HAP-1 (cell line): ENCODE measurements at places on chromosomes 7 and 10.

DNA sequence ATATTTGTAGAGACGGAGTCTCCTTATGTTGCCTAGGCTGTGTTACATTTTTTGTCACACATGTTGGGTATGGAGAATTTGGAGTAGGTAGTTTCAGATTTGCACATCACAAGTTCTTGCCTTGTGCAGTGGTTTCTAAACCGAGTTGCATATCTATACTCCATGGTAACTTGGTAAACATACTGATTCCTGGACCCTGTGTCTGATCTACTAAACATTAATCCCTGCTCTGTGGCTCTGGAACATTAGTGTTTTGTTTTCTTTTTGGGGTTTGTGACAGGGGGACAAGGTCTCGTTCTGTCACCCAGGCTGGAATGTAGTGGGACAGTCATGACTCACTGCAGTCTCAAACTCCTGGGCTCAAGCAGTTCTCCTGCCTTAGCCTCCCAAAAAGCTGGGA is 24.7 kb downstream of the AUTS2 start:
- DNase-seq = no peak

GRCh38 chr7:7696458-7697119 is 21.8 kb downstream of the RPA3 start:
- DNase-seq = no peak

DNA sequence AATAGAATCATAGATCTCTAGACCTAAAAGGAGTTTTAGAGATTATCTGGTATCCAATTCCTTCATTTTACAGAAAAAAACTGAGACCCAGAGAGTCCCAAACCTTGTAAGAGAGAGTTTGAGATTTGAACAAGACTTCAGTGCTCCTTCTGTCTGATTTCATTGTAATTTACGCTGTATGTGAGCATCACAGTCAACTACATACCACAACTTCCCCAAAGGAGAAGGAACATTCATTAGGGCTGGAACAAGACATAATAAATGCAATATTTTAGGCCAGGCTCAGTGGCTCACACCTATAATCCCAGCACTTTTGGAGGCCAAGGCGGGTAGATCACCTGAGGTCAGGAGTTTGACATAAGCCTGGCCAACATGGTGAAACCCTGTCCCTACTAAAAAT is 17.3 kb upstream of the PRKAR2B start:
- DNase-seq = no peak

- DNase-seq = no peak
Observed at GRCh38 chr10:130757271-130757670, 554.2 kb downstream of the TCERG1L start.

DNA sequence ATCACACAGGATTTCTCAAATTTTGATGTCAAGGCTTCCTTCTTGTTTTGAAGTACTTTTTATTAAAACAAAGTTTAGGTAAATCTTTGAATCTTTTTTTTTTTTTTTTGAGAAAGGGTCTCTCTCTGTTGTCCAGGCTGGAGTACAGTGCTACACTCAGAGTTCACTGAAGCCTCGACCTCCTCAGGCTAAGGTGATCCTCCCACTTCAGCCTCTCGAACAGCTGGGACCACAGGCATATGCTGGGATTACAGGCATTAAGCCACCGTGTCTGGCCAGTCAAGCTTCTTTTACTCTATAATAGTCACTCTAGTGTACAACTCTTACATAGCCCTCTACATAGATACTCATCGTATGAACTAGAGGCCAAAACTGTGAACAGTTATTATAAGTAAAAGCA is 3.4 kb downstream of the RUFY2 start:
- DNase-seq = no peak

DNA sequence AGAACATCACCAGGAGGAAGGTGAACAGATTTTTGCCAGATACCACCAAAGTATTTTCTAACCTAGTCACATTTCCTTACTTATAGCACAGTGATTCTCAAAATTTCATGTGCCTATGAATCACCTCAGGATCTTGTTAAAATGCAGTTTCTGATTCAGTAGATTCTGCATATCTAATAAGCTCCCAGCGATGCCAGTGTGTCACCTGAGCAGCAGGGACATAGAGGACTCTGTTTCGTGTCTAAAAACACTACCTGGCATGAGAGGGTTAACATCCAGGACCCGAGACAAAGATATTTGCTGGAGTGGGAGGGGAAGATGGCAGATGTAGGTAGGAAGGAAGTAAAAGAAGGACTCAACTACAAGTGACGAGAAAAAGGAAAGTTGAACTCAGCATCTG is 252.1 kb upstream of the KMT2E start:
- DNase-seq = no peak

DNA sequence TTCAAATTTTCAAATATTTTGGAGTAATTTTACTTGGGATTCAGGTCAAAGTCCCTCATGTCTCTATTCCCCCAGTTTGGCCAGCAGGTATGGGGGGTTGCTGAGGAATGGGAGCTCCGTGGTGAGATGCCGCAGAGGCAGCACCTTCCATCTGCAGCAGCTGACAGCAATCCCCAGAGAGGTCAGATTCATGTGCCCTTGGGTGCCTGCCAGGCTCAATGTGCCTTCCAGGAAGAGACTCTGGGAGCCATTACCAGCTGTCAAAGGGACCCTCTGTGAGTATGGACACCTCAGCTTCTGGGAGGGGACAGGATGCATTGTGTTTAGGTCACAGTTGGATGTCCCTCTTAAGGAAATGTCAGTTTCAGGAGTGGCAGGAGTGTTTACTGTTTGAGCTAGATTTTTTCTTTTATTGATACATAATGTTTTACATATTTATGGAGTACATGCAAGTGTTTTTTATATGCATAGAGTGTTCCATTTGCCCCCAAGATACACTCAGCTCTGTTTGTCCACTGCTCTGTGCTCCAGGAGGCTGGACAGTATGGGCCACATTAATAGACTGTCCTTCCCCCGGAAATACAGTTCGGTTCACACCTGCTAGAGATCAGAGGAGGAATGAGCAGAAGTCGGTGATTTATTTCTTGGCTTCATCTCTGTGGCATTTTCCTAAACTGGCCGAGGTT is 75.3 kb upstream of the GRB10 start:
- no peak for DNase-seq

GRCh38 chr10:120982507-120982906 is 131.3 kb downstream of the WDR11 start:
- no peak for DNase-seq

- DNase-seq = no peak
Observed at GRCh38 chr10:28980264-28980663, 302.9 kb downstream of the BAMBI start.

GRCh38 chr7:118754608-118755007 is 530.1 kb downstream of the ANKRD7 start:
- no peak for DNase-seq
